ENCODE measurements at places on chromosomes 13 and 19. TPM values are rescaled to one million over a fixed set of nuclear protein-coding genes. Genes with fewer than 3 reads are reported as not detected.

DNA sequence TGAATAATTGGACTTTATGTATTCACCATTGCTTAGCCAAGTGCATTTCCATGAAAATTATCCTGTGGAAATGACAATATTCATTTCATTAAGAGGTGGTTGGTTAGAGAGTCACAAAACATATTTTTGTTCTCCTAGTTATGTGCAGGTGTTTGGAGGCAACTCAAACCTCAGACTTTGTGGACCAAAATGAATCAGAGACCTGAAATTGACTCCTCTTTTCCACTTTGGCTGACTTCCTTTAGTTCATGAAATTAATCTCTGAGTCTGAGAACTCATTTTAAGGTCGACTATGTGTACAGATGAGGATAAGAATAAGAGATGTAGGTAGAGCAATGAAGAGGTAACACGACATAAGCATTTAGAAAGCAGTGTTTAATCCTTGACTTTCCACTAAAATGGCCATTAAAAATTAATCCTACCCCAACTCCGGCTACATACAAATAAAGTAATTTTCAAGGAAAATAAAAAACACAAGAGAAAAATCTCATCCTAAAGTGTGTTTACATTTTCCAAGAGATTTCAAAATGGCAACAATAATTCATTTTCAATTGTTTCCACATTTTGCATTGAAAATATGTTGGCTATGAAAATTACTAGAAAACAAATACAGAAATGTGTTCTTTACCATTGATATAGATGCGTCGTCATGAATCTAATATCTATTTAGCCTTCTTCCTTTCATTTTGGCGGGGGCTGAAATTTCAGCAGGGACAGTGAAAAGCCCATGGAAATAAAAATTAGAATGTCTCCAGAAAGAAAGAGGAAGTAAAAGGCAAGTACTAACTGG lies 185.4 kb upstream of the CSNK1A1L start:
- no peak for DNase-seq

Gene ZNF446
- total RNA-seq = 10.5 TPM

DNA sequence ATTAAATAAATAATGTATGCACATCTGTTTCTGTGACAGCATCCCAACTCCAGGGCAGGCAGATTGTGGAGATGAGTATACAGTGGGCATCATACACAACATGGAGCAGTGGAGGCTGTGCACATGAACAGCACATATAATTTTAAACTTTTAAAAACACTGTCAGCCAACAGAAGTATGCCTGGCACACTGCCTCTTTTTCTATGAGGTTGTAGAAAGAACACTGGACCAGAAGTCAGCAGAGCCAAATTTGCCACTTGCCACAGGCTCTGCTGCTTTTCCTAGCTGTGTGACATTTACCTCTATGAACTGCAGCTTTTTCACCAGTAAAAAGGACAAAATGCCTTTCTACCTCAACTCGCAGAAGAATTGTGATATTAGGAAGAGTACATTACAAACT lies 118.7 kb downstream of the FRY start:
- no peak for DNase-seq

- no peak for DNase-seq
Measured at GRCh38 chr19:53422551-53422950, 9.2 kb upstream of the ZNF761 start.

DNA sequence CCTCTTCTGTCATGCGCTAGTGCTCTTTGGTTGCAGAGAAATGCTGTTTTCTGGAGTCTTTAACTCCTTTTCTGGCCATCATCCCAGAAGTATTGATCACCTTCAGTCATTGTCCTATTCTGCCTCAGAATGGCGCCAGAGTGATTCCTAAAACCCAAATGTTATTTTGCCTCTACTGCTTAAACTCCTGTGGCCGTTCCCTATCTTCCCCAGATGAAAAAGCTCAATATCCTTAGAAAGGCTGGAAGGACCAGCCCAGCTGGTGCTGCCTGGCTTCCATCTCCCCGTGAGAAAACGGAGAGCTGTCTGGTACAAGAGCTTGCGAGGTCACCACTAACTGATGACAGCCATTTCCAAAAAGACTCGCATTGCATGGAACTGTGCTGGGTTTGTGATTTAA lies 179.1 kb downstream of the RBM26 start:
- DNase-seq = no peak

DNA sequence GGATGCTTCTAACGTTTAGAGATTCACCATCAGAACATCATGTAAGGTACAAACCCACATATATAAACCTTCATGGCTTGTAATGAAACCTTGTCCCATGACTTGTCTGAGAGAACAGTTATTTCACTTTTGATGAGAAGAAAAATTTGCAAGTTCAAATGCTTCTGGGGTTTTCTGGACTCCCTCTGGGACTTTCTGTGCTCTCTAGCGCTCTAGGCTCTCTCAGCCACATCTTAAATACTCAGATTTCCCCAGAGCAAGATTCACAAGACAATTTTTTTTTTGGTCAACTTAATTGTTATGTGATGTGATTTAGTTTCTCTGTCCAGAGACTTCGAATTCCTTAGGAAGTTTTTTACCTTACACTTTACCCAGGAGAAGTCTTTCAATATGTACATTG lies 282.8 kb upstream of the EDNRB start:
- no peak for DNase-seq

Gene SPC24
- total RNA-seq = 47.6 TPM

Gene KLK6
- total RNA-seq = not detected

Gene PSG6
- total RNA-seq = not detected

GRCh38 chr19:44587963-44588770 lies 25.2 kb upstream of the IGSF23 start:
- DNase-seq = no peak

DNA sequence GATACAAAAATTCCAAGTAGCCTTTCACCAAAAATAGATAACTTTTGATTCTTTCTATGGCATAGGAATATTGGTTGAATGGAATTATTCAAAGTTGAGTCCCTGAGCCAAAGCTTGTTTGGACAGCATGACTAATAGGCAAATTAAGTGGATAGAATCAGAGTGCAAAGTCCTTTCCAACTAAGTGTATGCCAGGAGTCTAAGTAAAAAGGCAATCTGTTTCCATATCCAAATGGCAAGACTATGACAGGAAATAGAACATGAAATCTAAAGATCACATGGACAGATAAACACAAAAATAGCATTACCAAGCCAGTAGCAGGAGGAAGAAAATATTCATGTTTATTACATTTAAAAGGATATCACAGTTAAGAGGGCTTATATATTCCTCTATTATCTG lies 804.6 kb downstream of the SLITRK6 start:
- no peak for DNase-seq
